GM12878 (cell line): ENCODE measurements at places on chromosomes 7 and 10.

DNA sequence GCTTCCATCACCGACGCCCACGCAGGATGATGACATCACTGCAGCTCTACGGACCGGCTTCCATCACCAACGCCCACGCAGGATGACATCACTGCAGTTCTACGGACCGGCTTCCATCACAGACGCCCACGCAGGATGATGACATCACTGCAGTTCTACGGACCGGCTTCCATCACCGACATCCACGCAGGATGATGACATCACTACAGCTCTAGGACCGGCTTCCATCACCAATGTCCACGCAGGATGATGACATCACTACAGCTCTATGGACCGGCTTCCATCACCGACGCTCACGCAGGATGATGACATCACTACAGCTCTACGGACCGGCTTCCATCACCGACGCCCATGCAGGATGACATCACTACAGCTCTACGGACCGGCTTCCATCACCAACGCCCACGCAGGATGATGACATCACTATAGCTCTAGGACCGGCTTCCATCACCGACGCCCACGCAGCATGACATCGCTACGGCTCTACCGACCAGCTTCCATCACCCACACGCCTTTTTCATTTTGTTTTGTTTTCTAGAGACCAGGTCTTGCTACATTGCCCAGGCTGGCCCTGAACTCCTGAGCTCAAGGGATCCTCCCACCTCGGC lies 29.5 kb downstream of the GPER1 start:
- DNase-seq, result no peak

DNA sequence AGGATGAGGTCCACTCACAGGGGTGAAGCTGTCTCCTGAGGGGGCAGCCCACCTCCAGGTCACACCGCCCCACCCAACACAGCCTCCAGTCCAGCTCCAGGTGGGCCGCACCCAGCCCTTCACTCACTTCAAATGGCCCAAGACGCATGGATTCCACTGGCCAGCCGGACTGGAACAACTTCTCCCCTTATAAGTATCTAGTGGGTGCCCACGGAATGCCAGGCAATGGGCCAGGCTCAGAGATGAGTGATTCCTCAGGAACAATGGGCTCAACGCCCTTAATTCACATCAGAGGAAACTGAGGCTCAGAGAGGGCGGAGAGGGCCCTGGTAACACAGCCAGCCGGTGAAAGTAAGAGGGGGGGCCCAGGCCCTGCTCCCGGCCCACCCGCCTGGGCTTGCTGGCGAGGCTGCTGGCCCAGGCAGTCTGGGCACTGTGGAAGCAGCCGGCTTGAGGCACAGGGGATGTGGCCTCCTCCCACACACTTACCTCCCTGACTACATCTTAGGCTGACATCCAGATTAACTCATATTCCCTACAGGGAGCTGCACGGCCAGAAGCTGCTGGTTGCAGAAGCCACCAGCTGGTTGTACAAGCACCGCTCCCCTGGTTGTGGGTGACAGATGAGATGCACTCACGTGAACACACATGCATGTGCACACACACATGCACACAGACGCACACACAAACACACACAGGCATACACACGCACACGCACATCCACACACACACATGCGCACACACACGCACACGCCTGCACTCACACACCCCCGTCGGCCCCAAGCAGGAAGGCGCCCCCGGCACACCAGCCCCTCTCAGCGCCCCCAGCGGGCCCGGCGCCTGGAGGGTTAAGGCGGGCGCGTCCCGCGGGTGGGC lies 1.0 kb upstream of the FAM20C start:
- no peak for DNase-seq

- DNase-seq, result no peak
These were observed 167.5 kb downstream of the NRF1 start for GRCh38 chr7:129778770-129779601.

GRCh38 chr10:79382491-79382941 lies 35.2 kb downstream of the PPIF start:
- no peak for DNase-seq

GRCh38 chr10:27997865-27998177 lies 1.1 kb downstream of the ODAD2 start:
- DNase-seq, result no peak

- no peak for DNase-seq
These were observed 43.5 kb downstream of the FAM241B start for GRCh38 chr10:69673521-69673920.

GRCh38 chr7:89914711-89915110 lies 239.6 kb upstream of the STEAP1 start:
- DNase-seq, result no peak

GRCh38 chr7:79615466-79615865 lies 162.0 kb upstream of the MAGI2 start:
- no peak for DNase-seq

DNA sequence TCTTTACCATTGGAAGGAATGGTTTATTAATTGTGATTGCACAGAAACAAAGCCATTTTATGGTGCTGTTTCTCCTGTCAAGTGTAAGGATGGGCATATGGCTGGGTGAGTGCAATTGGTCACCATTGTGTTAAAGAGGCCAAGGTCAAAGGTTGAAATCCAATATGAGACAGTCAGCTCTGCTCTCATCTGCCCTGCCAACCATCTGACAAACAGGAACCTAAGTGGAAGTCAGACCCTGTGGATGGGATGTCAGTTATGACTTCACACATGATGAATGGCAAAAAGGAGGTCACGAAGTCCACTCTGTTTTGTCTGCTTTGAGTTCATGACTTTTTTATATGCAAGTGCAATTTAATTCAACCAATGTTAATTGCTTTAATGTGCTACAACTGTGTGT lies 172.7 kb upstream of the TMEM229A start:
- no peak for DNase-seq

GRCh38 chr7:28297801-28298459 lies 114.4 kb upstream of the CREB5 start:
- no peak for DNase-seq

GRCh38 chr7:101538596-101539459 lies 90.3 kb downstream of the MYL10 start:
- DNase-seq, result no peak

DNA sequence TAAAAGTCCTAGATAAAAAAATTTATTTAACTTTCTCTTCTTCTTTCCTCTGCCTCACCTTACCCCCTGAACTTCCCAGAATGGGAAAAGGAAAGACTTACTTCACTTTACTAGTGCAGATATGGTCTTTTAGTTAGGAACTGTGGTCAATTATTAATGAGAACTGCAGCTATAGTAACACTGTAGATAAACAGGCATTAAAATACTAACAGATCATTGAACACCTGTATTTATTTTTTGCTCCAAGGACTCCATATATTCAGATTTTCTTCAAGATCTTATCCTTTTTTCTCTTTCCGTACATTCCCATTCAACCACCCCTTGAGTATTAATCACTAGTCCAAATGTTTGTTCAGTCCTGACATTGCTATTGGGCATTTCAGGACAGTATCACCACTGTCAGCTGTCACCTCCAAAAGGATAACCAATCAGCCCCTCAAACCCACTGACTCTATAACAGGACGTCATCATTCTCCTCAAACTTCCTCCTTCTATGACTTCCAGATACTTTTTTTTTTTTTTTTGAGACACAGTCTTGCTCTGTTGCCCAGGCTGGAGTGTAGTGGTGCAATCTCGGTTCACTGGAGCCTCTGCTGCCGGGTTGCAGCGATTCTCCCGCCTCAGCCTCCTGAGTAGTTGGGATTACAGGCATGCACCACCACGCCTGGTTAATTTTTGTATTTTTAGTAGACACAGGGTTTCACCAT lies 4.2 kb downstream of the CPVL start:
- no peak for DNase-seq

DNA sequence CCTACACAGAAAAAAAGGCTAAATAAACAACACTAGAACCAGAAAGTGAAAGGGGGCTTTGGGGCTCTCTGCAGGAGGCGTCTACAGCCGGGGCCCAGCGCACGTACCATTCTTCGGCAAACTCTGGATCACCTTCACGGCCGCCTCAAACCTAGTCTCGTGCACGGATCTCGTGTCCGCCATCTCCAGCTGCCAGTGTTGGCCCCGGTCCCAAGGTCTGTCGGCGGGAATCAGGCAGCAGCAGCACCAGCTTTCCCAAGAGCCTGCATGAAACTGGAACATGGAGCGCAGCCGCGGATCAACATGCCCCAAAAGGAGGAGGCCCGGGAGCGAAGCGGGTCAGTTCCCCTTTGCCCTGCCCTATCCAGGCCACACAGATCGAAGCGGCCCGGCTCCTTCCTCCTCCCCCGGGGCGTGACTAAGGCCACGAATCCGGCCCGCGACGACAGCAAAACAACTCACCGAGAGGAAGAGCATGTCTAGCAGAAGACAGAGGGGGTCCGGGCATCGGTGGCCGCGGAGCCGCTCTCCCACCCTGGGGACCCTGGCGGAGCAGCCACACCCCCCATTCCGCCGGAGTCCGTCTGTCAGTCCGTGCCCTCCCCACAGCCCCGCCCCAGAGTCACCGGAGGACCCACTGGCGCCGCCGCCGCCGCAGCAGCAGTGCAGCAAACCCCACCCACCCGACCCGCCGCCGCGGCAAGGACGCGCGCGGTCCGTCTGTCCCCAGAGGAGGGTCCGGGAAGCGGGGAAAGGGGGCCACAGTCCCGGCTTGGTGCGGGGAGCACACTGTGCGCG lies at the start of gene ACBD5:
Gene ACBD5, minus strand, starts transcription at position 586 of the 798 bp plus-strand sequence. Its CDS starts 109 bp downstream, at position 477.
- peak; percentile 28 for DNase-seq

DNA sequence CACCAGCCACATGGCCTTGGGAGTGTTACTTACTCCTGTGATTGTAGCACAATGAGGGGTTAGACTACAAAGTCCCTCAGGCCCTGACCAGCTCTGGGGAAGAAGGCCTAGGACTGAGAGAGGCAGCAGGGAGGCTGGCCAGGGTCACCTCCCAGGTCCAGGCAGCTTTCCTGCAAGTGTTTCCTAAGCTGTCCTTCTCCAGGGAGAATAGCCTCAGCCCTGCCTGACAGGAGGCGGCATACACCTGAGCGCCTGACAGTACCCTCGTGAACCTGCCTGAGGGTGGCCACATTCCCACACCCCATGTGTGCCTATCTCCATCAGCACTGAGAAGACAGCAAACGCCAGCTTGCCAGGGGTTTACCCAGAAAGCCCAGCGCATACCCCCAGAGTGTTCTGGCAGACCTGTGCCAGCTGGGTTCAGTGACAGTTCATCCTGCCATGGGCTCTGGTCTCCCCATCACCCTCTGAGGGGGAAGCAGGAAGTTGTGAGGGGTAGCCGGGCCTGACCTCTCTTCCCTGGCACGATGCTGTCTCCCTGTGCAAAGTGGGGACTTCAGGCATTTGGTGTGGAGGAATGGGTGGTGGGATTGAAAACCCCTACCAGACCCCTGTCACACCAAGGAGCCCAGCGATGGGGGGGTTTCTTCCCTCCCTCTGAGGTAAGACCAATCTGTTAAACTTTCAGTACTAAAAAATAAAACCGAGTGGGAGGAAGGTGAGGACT lies 56.3 kb upstream of the CAMK2B start:
- DNase-seq, result no peak

GRCh38 chr10:13651969-13652720 lies 65.4 kb downstream of the PRPF18 start:
- no peak for DNase-seq

DNA sequence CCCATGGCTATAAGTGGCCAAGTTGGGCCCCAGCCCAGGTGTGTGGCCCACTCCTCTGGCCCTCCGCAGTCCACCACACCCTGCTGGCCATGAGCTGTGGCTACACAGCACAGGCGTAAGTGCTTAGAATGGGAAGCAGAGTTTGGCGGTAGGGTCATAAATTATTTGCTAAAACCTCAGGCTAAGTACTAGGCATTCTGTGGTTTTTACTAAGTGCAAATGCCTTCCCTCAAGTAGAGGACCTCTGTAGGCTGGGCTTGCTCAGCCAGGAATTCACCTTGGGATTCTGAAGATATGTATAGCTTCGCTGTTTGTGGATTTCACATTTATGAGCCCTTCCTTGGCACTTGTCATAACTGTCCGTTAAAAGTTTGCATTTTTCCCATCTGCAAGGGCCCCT lies 44.8 kb upstream of the LOXL4 start:
- no peak for DNase-seq

- DNase-seq, result no peak
These were observed 95.0 kb upstream of the SDK1 start for GRCh38 chr7:3206101-3206500.

DNA sequence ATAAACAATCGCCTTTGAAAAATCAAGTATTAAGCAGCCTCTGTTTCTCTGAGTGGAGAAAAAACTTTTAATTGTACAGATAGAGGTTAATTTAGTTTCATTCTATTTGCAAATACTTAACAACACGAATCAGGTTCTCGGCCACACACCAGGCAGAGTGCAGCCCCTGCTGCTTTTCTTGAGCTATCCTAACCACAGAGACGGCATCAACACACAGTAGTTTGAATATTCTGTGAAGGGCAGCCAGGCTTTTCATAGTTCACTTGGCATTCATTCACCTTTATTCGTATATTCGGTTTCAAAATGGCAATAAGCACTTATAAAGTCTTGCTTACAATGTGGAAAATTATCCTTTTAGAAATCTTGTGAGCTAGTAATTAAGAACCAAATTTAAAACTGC lies 5.7 kb downstream of the ADARB2 start:
- no peak for DNase-seq

DNA sequence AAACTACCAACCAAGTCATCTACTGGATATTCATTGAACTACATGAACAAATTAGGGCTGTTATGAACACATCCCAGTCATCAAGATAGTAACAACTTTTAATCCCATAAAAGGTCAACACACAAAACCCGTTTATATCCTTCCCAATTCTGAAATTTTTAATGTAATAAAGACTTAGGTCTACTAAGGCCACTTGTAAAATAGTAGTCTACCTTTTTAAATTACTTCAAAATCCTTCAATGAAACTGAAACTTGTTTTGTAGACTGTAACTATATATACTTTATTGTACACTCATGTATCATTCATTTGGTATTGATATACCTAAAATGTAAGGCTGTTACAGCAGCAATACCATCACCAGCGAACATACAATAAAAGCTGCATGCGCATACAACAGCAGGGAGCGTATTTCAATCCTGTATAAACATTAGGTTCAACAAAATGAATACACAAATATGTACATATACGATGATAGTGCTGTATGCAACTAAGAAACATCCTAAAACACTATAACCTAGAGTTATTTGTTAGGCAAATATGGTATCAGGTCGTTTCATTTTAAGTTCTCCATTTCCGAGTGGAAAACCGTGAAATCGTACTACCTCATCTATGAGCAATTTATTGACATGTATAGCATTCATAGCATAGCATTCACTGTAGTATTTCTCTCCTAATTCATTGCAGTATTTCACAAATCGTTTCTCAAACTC lies 973 bp downstream of the ATAD1 start:
- DNase-seq, result no peak

- DNase-seq, result no peak
These were observed 147.9 kb downstream of the AHR start for GRCh38 chr7:17446340-17446739.

DNA sequence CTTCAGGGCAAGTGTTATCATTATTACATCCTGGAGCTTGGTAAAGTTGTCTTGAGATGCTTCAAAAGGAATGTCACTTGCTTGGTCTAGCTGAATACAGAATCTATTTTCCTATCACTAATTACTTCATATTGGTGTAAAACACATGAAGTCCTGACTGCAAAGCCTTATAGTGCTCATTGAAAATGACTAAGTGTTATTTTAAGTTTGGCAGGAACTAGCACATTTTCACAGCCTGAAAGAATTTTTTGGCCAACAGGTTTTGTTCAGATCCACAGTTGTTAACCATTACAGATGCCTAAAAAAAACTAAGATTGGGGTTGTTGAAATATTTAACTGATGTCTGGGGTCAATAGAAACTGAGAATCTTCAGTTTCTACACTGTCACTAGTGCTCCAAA lies 149.3 kb downstream of the NEBL start:
- no peak for DNase-seq

- DNase-seq, result no peak
These were observed 226.4 kb downstream of the MAGI2 start for GRCh38 chr7:79227044-79227443.
